ENCODE measurements at places on chromosomes 3 and 15.

DNA sequence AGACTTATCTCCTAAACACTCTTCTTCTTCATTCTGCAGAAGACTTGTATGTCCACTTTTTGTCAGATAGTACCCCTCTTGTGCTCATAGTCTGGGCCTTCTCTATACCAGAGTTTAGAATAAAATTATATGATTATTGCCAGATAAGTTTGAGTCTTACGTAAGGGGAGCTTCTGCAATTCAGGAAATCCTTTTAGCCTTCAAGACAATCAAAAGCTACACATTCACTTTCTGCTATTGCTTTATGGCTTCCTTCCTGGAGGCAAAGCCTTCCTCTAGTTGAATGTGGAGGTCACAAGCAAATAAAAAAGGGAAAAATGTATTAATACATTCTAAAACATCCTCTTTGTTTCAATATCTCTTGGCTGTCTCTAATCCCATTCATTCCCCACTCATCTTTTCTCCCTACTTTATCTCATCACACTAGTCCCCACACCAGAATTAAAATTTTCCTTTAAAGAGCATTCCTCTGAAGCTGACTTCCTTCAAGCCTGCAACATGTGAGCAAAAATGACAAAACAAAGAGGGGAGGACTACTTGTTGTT is 186.8 kb downstream of the CPNE4 start:
- DNase-seq: no peak

DNA sequence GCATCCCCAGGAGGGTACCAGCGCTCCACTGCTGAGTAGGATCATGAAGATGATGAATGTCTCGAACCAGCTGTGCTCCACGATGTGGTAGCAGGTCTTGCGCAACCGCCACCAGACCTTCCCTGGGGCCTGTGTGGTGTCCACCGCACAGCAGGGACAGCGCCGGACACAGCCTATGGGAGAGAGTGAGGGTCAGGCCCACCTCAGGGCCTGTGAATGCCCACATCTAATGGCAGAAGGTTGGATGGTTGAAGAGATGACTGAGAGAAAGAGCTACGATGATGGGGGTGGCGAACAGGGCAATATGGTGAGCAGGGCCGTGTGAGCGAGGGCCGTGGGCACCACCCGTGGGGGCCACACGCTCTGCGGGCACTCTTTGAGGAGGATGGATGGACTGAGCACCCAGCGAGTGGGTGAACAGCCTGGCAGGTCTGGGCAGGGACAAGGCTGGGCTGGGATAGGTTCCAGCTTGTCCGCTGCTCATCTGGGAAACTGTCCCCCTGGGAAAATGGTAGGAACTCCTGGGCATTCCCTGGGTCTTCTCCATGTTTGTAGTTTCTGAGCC is 74.1 kb downstream of the SCN5A start:
- DNase-seq: no peak

GRCh38 chr3:142925140-142925539 is 36.3 kb upstream of the PCOLCE2 start:
- no peak for DNase-seq

- DNase-seq: no peak
Observed at GRCh38 chr3:72191209-72191960, 406.4 kb upstream of the PROK2 start.

- DNase-seq: no peak
Observed at GRCh38 chr3:188244395-188244861, 90.5 kb downstream of the LPP start.

DNA sequence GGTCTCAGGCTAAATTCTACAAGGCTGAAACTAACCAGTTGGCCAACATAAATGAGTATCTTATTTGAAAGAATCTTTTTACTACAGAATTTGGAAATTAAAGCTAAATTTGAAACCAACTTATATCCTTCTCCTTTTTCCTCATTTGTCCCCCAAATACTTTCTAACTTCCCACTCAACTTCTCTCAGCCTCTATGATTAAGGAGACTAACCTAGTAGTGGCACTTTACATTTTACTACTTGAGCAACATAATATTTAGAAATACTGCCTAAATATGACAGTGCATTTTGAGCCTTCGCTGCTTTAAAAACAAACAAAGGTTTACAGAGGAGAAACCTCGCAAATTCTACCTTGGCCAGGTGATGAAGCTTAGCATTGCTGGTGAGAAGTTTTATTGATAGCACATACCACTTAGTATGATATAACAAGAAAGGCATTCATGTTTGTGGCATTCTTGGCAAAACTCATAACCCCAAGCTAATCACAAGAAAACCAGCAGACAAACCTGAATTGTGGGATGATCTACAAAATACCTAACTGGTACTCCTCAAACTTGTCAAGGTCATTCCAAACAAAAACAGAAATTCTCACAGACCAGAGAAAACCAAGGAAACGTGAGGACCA is 432.1 kb upstream of the CFAP20DC start:
- no peak for DNase-seq

GRCh38 chr15:74383695-74384565 is 16.5 kb upstream of the CYP11A1 start:
- no peak for DNase-seq

GRCh38 chr3:99940350-99940749 is 122.7 kb downstream of the CMSS1 start:
- DNase-seq: no peak

GRCh38 chr3:196165850-196166249 is 45.4 kb downstream of the ZDHHC19 start:
- no peak for DNase-seq

DNA sequence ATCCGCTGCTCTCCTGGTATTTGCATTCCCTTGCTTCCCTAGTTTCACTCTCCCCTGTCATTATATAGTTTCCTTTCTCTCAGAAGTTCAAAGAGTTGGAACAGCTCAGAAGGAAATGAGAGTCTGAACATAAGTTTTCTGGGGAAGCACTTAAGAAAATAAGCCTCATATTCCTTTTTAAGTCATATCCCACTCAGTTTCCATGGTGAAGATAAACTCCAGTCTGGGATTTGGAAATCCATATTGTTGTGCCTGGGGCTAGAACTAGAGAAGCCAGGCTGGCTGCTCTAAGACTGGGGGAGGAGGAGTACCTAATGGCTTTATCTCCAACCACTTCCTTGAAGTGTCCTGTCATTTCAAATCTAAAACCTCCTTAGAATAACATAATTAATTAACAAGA is 134.2 kb upstream of the ALCAM start:
- no peak for DNase-seq

DNA sequence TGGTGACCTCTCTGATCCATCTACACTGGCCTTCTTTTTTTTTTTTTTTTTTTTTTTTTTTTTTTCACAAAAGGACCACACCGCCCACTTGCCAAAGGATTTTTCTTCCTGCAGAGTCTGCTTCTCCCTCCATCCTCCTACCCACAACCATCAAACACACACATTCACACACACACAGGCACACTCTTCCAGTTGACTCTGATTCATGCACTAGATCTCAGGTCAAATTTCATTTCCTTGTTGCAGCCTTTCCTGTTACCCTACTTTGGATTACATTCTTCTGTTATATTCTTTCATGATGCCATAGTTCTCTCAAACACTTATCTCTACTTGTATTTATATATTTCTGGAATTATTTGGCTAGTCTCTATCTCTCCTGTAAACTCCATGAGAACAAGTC is 133.9 kb downstream of the STAC start:
- DNase-seq: no peak

GRCh38 chr3:148791920-148792319 is 35.7 kb upstream of the CPB1 start:
- no peak for DNase-seq

- DNase-seq: no peak
Observed at GRCh38 chr3:197317250-197317963, 19.0 kb upstream of the DLG1 start.

- DNase-seq: no peak
Observed at GRCh38 chr3:124657138-124657537, 73.1 kb upstream of the UMPS start.

DNA sequence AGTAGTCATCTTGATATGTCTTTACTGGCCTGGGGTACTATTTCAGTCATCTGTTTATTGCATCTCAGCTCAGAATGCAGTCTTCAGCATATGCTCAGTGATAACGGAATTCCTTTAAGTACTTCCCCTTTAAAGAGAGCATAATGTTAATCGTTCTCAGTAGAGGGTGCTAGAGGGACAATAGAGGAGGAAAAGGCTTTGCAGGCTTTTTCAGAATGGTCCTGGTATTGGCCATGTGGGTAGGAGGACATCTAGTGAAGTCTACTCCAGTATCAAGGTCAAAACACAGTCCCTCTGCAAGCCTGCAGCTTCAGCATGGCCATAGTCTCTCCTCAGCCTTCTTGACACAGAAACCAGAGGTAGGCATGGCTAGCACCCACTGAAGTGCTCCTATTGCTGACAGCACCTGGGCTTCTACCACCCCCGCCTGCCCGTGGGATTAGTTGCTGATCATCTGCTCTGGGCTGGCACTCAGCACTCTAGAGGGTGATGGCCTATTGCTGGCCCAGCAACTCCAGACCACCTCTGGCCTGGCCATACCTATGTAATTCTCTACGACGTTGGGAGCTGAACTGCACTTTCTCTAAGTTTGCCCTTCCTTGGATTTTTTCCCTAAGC is 65.4 kb downstream of the KCNH8 start:
- DNase-seq: no peak

GRCh38 chr15:62927836-62928235 is 114.7 kb upstream of the TPM1 start:
- DNase-seq: no peak

DNA sequence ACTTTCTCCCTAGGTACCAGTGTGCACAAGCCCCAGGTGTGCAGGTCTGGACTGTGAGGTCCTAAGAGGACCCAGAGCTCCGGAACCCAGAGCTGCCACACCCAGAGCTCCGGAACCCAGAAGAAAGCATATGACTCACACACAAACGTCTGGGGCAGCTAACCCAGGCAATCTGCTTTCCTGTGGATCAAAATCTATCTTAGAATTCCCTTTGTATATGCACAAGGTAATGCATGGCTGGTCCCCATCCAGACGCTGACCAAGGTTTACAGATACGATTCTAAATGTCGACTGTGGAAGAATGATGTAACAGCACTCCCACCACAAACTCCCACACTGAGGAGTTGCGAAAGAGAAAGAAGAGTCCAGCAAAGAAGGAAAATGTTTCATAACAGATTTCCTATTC is 15.7 kb downstream of the KCNMB2 start:
- DNase-seq: no peak

- DNase-seq: no peak
Observed at GRCh38 chr15:25171111-25171811, 216.5 kb downstream of the SNRPN start.
